PC-9 (cell line): ENCODE measurements at places on chromosomes 5 and 9.

- DNase-seq = peak; percentile 71
Observed at GRCh38 chr5:72248410-72248981, 71.5 kb downstream of the MRPS27 start.

DNA sequence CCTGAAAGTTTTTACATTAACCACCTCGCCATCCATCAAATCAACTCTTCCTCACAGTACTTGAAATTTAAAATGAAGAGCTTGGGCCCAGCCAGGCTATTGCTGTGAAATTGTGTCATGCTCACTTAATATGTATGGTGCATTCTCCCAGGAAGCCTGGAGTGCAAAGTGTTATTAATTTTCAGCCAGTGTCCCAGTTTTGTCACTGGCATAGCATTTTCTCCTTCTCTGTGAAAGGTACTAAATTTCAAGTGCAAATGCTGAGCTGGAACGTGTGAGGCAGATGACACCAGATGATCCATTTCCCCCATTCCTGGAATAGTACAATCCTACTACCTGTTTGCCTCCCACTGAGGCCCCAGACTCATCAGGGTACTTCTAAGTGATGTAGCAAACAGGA is 397.6 kb upstream of the ACTBL2 start:
- DNase-seq = no peak

DNA sequence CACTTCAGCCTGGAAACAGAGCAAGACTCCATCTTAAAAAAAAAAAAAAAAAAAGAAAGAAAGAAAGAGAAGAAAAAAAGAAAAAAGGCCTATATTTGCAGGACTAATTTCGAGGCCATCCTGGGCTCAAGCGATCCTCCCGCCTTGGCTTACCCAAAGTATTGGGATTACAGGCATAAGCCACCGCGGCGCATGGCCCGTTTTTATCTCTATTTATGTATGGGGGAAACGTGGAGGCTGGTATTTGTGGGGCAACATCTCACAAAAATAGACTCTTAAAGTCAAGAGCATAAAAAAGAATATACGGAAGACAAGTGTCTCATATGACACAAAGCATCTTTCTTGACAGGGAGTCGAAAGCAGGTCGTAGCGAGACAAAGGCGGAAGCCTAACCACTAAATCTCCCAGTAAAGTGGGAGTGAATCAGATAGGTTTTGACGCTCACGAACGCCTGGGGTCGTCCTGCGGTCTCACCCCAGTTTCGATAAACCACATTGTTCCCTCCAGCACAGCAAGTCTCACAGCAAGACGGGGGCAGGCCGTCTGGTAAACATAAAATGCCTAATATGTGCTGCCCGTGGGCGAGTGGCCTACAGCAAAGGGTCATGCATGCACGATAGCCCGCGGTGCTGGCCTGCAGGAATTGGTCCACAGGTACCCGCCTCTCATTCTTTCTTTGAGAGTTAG is 1.8 kb upstream of the TRIM41 start:
- no peak for DNase-seq

DNA sequence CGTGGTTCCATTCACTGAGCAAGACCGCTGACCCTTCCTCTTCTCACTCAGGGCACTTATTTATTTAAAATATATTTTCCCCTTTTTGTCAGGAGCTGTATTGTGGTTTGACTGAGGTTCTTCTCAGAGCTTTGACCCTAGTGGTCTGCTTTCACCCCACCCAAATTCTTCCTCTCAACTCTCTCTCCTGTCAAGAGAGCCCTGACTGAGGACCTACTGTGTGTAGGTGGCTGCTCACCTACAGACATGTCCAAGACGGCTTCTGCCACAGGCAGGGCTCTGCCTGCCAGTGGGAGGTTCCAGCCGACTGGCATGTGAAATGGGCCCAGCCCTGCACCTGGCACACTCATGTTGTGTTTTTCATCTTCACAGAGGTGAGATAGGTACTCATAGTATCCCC is 5.2 kb downstream of the DCANP1 start:
- DNase-seq = no peak
